Activated naive CD4-positive, alpha-beta T cell treated with anti-CD3 and anti-CD28 coated beads, Interleukin-2, amount 50 U/mL, for 72 hours (primary cell): ENCODE measurements at places on chromosomes 16 and 17.

GRCh38 chr16:57592591-57593003 is 35.8 kb upstream of the ADGRG1 start:
- DNase-seq, result peak; percentile 65

DNA sequence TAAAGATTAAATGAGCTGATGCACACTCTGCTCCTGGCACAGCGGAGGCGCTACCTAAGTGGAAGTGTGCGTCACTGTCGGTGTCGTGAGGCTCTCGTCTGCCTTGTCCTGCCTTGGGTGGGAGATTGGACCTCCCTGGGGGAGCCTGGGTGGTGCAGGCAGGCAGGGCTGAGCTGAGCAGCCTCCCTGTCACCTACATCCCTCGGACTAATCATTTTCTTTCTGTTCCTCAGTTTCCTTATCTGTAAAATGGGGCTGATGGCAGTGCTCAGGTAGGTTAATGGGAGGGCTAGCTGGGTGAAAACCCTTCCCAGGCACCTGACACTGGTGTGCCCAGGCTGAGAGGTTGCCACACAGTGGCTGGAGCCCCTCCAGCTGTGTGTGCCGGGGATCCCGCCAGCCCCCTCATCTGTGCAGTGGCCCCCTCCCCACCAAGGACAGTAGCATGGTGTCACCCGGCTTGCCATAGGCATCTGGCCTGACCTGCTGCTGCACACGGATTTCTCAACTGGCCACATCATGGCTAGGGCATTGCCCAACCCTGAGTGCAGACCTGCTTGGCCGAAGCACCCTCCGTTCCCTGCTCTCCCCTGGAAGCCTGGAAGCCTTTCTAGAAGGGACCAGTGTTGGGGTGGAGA is 4.3 kb downstream of the ADCY7 start:
- no peak for DNase-seq

- DNase-seq, result no peak
Observed at GRCh38 chr16:47475786-47476185, 14.7 kb downstream of the PHKB start.

GRCh38 chr17:42676424-42677011 is at the start of gene PLEKHH3:
PLEKHH3 (minus strand) TSS chr17:42676994; CDS start chr17:42676563, 431 bp downstream.
- no peak for DNase-seq

GRCh38 chr17:80811181-80812105 is 180.2 kb upstream of the CHMP6 start:
- no peak for DNase-seq

GRCh38 chr17:66405836-66406677 is 103.6 kb downstream of the PRKCA start:
- no peak for DNase-seq

DNA sequence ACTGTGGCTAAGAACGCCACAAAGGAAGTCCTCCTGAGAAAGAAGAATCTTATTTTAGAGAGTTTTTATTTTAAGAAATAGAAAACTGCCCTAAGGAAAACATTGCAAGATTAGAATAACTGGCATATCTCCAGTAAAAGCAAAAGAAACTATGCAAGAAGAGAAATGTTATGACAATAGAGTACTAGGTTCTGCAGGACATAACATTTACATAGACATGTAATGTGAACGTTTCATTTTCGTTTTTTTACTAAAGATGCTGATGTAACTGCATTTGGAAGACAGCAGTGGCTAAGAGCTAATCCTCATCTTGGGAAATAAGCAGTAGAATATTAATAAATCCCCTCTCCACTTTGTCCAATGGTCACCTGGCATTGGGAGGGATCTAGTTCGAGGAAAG is 7.8 kb upstream of the ASGR2 start:
- no peak for DNase-seq

DNA sequence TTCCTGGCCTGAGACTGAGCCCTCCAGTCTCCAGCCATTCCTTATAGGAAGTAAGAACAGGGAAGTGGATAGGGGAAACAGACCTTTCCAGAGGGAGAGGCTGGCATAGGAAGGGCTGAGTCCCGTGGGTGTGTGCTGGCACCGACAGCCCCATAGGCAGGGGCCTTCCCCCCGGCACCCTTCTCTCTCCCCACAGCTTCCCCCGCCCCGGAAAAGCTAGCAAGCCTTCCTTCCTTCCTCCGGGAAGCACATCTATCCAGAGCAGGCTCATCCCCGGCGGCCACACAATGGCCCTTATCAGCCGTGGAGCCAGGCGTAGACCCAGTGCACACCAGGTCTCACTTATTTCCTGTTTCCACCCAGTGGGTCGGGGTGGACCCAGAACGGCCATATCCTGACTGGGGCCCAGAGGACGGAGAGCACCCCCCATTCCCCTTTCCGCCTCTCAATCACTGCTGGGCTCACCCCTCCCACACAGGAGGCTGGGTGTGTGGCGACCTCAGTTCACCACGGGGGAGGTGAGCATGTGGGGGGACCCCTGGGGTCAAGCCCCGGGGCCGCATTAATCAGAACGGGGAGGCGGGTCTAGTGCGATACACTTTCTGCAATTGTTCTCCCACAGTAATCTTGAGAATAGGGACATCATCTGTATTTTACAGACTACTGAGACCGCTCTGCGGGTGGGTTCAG is 950 bp upstream of the MYO1C start:
- no peak for DNase-seq

DNA sequence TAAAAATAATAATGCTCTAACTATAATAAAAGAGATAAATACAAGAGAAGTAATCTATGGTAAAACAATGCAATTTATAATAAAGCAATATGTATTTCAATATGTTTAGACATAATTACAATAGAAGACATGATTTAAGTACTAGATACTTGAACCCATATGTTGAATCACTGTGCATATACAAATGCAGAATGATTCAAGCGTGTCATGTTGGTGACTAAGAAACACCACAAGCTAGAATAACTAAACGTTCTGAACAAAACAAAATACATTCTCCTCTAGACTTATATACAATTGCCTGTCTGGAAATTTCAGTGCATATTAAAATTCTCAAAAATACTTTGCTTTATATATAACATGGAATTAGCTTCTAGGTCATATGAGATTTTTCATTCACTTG is 11.2 kb downstream of the TADA2A start:
- DNase-seq, result no peak

- no peak for DNase-seq
Observed at GRCh38 chr17:62921817-62922216, 44.2 kb upstream of the TANC2 start.

GRCh38 chr16:78395035-78395434 is 295.6 kb downstream of the WWOX start:
- no peak for DNase-seq

DNA sequence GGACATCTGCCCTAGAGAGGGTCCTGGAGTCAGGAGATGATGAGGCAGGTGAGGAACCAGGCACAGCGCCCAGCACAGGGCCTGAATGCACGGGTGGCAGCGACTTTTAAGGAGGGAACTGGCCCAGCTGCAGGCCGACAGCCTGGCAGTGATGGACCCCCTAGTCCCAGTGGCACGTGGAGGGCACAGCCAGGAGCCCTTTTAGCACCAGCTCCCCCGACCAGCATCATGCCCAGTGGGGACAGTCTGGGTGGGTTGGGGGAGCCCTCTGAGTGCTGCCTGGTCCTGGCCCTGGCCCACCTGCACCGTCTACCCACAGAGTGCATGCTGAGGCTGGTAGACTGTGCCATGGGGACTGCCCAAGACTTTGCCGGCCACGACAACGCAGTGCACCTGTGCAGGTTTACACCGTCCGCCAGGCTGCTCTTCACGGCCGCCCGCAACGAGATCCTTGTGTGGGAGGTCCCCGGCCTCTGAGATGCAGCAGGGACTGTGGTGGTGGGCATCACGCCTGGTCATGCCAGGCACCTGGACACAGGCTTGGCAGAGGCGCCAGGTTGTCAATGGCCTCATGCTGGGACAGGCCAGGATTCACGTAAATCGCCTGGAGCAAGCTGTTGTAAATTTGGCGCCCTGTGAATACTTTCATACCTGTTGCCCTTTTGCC is 686 bp upstream of the RHOT2 start:
- DNase-seq, result no peak

- DNase-seq, result no peak
Observed at GRCh38 chr16:68781784-68782183, 44.7 kb downstream of the CDH1 start.

GRCh38 chr16:8962393-8963009 is 1.2 kb downstream of the USP7 start:
- peak; percentile 79 for DNase-seq

DNA sequence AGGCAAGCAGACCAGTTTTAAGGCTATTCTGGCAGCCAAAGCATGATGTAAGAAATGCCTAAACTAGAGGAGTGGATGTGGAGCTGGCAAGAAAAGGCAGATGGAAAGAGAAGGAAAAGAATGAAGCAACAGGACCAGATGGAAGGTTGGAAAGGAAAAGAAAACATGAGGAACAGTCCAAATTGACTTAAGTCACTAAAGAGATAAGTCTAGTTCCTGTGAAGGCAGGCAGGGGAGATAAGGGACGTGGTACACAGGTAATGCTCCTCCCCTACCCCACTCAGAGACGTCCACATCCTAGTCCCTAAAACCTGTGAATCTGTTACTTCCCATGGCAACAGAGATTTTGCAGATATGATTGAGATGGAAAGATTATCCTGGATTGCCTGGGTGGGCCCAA is 43.5 kb downstream of the TEX2 start:
- DNase-seq, result no peak

GRCh38 chr17:46865100-46865499 is 13.7 kb downstream of the WNT9B start:
- no peak for DNase-seq

DNA sequence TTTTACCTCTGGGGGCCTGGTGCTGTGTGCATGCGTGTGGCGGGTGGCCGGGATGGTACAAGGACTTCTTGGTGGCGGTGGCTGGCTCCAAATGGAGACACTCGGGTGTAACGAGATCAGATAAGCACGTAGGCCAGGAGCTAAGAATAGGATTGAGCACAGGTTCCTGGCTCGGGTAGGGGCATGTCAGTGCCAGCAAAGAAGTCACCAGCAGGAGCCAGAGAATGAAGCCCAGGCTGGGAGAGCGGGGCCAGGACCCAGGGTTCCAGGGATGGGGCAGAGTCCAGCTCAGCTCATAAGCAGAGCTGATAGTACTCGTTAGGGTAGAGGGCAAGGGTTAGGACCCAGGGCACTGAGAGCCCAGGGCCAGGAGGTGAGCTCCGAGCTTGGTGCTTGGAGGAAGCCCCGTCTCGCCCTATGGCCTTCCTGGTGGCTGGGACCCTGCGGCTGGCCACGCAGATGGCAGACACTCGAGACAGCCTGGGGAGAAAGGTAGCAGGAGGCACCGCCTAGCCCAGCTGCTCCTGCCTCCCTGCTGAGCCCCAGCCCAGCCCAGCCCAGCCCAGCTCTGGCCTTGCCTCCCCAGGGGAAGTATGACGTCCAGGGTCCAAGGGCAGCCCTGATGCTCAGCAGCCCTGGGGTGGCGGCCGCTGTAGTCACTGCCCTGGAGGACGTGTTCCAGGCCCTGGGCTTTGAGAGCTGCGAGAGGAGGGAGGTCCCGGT is 8.9 kb downstream of the ZNF213 start:
- DNase-seq, result no peak

- no peak for DNase-seq
Observed at GRCh38 chr16:963913-964312, 6.9 kb downstream of the LMF1 start.

DNA sequence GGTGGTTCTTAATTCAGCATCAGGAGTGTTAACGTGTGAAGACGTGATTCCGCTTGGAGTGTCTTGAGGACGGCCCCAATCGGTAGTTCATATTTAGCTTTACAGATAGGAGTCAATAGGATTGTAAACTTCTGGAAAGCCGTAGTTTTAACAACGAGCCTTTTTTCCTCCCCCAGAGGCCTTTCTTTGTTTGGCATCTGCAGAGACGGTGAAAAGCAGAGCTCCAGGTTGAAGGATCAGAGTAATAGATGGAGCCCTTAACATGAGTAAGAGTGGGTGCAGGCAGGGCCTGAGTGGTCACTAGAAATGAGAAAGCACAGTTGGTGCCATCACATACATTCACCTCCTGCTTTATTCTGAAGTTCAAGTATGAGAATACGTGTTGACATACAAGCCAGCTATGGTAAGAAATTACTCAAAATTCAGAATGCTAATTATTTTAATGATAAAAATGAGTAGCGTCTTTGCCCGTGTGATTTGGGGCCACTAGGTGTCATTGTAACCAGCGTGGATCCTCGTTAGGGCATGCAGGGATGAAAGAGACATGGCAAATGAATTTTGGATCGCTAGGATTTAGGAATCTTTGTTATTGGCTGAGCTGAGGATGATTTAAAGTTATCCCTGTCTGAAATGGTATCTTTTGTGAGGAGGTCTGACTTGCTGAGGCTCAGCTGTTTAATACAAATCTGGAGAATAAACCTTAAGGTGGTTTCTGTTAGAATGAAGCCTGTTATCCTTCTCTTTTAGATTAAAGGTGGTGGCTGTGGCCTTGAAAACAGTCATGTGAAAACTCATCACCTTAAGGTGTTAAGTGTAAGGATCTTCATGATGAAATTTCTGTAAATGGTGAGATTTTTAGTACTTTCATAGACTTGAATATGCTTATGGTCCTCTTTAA is 18.6 kb downstream of the PRCD start:
- DNase-seq, result no peak

- DNase-seq, result no peak
Observed at GRCh38 chr16:71338632-71339031, 19.9 kb upstream of the CALB2 start.

DNA sequence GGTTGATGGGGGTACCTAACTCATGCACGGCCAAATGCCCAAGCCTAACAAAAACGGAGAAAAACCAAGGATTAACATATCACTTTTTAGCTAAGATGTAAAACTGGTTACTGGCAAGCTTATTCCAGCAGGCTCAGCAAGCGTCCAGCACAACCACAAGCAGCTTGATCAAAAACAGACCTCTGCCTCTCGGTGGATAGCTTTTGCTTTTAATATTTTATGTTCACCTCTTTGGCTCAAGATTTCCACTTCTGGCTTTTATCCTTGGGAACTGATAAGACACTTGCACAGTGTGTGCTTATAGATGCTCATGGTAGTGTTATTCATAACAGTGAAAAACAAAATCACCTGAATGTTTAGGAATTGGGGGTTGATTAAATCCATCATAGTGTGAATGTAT is 206.9 kb upstream of the CACNG5 start:
- no peak for DNase-seq

GRCh38 chr17:63279498-63280230 is 166.4 kb downstream of the CYB561 start:
- no peak for DNase-seq
